Common myeloid progenitor, CD34-positive (primary cell): ENCODE measurements at places on chromosomes 16 and 17.
A peak's percentile ranks its signal among the peaks of the same experiment; 100 is the strongest.

- no peak for DNase-seq
Observed at GRCh38 chr17:41724476-41725050, 9.9 kb downstream of the HAP1 start.

DNA sequence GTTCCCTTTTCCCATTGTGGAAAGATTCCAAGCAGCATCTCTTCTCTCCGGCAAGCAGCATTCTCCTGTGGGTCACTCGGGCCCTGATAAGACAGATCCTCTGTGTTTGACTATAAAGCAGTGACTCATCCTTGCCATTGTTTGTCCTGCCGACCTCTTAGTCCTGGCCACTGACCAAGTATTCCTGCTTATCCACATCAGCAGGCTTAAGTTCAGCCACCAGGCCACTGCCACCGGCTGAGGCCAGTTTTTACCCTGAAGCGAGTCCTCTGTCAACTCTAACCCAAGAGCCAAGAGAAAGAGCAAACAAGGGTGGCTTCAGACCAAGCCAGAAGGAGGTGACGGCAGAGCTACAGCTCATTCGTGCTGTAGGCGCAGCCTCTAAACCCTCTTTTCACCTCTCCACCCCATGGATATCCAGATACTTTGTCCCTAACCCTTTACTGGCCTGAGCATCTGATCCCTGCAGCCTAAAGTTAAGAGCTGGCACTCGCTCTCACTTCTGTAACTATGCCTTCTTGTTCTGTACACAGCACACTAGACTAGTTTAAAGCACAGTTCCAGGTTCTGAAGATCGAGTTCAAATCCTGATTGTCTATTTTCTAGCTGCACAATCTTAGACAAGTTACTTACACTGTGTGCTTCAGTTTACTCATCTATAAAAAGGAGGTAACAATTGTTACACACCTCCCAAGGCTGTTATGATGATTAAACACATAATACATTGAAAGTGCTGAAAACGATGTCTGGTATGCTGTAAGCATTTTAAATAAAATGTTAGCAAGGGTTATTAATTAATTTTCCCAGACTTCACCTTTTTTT is 31.0 kb downstream of the SOX9 start:
- no peak for DNase-seq

DNA sequence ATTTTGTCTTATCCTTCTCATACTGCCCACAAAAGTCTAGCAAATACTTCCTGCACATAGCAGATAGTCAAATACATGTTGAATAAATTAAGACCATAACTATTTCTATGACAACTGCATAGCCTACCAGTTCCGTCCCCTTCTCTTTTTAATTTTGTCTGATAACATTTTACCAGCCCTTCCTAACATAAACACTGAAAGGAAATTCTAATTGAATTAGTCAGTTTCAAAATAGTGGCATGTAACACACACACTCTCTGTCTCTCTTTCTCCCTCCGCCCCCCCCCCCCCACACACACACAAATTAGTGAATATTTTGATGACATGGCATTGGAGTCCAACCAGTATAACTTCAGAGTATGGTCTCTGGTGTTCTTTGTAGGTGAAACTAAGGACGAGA is 41.8 kb downstream of the TNRC6C start:
- peak; percentile 28 for DNase-seq

DNA sequence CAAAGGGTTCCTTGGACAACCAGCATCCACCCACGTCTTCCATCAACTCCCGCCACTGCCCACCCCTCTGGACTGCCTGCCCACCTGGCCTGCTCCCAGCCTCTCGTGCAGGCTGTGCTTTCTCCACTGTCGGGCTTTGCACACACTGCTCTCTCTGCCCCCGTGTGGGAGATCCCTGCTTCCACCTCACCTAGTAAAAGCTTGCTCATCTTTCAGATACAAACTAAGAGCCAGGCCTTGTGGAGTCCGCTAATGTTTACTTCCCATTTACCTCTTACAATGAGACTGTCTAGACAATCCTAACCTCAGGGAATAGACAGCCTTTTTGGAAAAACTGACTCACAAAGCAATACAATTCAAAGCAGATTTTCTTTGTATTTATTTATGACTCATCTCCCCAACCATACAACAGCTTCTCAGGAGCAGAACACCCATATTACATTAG is 67.6 kb downstream of the USP31 start:
- no peak for DNase-seq

DNA sequence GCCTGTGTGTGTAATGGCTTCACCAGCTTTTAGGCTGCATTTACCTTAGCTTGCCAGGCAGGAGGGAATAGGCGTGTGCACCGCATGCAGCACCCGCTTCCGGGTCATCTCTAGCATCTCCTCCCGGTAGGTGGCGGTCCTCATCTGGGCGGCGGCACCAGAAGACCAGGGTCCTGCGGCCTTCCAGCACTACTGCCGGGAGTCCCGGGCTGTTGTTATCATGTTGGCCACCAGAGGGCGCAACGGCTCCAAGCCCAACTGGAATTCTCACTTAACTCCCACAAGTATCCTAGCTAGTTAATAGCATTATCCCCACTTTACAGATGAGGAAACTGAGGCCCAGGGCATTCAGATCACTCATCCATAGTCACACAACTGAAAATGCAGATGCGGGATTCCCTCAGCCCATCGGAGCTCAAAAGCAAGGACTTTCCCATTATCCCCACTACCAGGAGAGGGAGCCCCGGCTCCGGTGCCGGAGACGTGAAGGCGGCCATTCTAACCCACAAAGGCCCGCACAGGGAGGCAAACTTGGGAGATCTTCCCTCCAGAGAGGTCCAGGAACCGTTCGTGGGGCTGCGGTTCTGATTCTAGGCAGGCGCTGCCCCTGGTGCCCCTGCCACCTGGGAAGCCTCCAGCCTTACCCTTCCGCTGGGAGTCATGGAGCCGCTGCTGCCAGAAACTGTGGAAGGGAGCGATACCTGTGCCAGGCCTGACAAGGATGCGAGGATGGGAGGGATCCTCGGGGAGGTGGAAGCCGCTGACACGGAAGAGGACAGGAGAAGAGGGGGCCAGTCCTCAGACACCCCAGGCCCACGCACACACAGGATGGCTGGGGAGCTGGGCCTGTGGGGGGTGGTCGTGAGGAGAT is 23.9 kb downstream of the LGALS9 start:
- peak; percentile 85 for DNase-seq

- DNase-seq, result peak; percentile 38
Observed at GRCh38 chr17:67992548-67993152, 3.6 kb downstream of the C17orf58 start.

DNA sequence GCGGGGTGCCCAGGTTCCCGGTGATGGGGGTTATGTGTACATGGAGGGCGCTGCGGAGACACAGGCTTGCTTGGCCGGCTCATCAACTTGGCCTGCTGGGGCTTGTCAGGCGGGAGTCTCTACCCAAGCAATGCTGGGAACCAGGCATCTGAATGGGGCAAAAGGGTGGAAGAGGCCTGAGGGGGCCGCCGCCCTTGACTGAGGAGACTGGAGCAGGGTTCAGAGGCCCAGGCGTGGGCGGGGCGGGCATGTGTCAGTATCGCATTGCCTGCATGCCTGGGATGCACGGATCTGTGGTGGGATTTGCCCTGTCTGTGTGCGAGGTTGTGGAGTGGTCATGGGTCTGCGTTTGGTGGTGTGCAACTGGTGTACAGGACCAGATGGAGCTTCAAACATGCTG is 21.1 kb downstream of the ARHGAP23 start:
- DNase-seq, result no peak

DNA sequence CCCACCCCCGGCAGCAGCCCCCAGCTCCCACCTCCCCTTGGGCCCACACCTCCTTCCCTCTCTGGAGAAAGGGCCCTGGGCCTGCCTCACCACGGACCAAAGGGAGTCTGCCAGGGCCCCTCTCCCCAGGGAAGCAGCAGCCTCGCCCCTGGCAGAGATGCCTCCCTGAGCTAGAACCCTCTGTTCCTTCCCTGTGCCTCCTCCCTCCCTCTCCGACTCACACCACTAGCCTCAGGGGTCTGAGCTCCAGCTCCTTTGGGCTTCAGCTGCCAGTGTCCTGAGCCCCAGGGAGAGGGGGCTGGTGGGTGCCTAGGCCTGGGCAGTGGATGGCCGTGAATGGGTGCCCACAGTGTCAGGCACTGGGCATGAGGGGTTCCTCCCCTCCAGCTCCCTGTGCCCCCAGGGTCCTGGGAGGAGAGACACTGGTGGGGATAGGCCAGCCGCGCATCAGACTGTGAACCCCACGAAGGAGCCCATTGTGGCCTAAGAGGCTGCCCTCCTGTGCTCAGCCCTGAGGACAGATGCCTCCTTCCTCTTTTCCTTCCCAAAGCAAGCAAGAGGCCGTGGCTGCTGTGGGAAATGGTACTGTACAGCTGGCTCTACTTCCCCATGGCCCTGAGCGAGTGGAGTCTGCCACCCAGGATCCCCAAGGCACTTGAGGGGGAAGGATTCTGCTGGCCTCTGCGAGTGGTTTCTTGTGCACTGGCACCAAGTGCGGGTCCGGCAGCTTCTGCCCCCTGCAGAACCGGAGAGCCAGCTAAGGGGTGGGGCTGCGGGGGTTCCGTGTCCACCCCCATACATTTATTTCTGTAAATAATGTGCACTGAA is 20.7 kb downstream of the MMP15 start:
- DNase-seq, result peak; percentile 41

GRCh38 chr16:88738151-88739084 is 32.1 kb downstream of the CTU2 start:
- no peak for DNase-seq

DNA sequence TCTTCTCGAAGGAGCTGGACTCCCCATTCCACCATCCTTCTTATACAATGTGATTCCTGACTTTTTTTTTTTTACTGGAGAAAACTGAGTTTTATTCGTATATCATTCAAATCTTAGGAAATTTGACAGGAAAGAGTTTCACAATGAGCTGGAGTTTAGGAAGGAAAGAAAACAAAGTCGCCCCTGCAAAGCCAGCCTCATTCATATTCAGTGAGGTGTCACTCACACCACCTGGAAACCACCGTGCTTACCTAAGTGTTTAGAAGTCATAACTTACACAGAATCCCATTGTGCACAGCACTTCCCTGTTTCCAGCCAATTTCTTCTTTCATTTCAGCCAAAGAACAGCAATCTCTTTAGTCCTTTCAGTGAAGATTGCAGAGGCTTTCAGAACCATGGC is 90.3 kb upstream of the CHMP6 start:
- no peak for DNase-seq

DNA sequence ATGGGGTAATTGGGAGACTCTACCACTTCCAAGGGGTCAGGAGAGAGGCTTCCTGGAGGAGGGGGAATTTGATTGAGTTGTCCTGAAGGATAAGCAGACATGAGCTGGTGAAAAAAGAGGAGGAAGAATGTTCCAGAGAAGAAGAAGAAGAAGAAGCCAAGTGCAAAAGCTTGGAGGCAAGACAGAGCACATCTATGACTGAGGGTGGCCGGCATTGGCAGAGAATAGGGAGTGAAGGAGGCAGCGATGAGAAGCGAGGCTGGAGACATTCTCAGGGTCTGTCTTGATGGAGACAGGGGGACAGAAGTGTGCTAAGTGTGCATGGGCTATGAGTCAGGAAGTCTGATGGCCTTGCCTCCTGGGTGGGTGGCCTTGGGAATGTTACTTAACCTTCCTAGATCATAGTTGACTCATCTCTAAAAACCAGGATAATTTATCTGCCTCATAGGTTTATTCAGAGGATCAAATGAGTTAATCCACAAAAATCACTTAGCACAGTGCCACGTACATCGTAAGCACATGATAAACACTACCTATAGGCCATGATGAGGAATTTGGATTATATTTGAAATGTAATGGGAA is 171.7 kb downstream of the ABCC12 start:
- no peak for DNase-seq

DNA sequence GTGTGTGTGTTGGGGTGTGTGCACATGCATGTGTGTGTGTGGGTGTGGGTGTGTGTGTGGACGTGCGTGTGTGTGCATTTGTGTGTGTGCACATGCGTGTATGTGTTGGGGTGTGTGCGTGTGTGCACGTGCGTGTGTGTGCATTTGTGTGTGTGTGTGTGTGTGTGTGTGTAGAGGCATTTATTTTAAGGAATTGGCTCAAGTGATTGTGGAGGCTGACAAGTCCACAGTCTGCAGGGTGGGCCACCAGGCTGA is 37.9 kb upstream of the JPH3 start:
- no peak for DNase-seq

DNA sequence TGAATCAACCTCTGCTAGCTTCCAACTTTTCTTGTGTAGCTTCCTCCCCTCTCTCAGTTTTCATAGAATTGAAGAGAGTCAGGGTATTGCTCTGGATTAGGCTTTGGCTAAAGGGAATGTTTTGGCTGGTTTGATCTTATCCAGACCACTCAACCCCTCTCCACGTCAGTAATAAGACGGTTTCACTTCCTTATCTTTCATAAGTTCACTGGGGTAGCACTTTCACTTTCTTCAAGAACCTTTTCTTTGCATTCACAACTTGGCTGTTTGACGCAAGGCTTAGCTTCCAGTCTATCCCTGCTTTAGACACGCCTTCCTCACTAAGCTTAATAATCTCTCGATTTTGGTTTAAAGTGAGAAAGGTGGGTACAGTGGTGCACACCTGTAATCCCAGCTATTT is 29.7 kb upstream of the OR1A2 start:
- peak; percentile 7 for DNase-seq

DNA sequence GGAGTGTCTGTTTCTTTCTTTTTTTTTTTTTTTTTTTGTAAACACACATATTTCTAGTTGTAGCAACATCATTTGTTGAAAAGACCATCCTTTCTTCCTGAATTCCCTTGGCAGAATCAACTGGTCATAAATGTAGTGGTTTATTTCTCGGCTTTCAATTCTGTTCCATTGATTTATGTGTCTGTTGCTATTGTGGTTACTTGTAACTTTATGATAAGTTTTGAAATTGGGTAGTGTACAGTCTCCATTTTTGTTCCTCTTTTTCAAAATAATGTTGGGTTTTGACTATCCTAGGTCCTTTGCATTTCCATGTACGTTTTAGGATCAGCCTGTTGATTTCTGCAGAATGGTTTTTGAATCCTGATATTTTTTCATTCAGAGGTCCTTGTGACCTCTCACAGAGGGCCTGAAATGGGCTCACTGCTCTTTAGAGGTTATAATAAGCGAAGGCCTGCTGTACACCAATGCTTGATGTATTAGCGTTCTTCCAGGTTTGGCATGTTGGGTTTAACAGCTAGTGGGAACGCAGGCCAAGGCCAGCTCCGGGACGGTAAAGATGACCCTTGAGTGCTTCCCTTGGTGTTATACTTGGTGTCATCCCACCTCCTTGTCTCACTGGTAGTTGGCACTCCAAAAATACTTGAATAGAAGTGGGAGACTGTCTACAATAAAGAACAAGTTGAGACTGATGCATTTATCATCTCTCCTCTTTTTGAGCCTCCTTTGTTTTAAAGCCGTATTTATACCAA is 43.8 kb downstream of the ZNRF1 start:
- DNase-seq, result peak; percentile 90
